Kidney epithelial cell (primary cell): ENCODE measurements at places on chromosomes 7 and 10. TPM values are rescaled to one million over a fixed set of nuclear protein-coding genes. Genes with fewer than 3 reads are reported as not detected.

DNA sequence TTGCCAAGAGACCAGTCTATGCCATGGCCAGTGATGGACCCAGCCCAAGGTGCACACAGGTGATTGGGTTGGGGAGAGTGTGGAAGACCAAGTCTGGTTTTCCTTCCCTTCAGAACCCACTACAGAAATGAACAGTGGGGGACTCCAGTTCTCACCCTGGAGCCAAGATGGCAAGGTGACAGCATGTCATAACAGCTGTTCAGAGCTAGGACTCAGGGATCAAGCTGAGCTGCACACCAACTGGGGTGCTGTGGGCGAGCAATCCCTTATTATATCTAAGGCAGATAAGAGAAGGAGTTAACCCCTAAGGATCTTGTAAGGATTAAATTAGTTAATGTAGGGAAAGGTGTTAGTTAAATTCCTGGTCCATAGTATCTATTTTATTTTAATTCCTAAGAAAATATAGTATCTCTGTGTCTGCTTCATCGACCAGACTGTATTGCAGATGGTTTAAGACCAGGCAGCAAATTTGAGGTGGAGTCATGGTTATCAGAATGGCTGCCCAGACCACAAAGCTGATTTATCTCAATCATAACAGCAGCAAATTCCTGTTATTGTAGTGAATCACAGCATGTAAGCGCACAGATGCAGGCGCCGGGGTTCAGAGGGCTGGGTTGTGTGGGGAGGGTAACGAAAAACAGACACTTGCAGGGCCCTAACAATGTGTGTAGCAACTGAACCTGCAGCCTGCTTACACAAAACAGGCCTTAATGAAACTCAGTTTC, 208.7 kb upstream of the ZNF32 start:
- no peak for DNase-seq

GRCh38 chr7:28389504-28390395, 22.6 kb upstream of the CREB5 start:
- DNase-seq = no peak

Gene ZNF425
- total RNA-seq = 3.9 and 5.0 TPM in 2 replicates

Gene LRRN3
- total RNA-seq = 0.34 and 0.38 TPM in 2 replicates

- DNase-seq = no peak
Observed at GRCh38 chr10:33441561-33441960, 107.1 kb upstream of the NRP1 start.

Gene PPIF
- 71.7 and 80.6 TPM in 2 replicates for total RNA-seq

Gene AASS
- 8.5 and 10.9 TPM in 2 replicates for total RNA-seq

GRCh38 chr10:124001391-124002148, 91.8 kb downstream of the CHST15 start:
- DNase-seq = no peak

DNA sequence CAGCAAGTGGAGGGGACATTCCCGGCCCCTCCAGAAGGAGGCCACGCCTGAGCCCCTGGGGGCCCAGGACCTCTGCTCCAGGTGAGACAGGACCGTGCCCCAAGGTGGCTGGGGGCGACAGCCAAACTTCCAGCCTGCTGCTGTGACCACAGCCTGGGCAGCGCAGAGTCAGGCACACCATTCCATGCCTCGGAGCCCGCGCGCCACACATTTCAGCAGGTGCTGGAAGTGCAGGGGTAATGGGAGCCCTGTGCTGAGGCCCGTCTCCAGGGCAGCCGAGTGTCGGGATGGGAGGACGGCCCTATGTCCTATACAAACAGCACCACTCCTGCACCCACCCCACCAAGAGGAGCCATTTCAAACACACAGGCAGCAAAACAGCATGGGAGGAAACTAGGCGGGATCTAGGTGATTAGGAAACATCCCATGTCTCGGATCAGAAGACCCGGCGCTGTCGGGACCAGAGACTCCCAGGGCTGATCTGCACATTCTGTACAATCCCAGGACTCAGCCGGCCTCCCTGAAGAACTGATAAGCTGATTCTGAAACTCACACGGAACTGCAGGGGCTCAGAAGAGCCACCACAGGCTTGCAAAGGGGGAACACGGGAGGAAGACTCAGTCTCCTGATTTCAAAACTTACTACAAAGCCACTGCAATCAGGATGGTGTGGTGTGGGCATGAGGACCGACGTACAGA, 272.3 kb downstream of the ELFN1 start:
- no peak for DNase-seq

GRCh38 chr10:18261063-18261610, 120.9 kb downstream of the CACNB2 start:
- no peak for DNase-seq

Gene UNCX
- total RNA-seq = 0.55 and 1.6 TPM in 2 replicates
